Right ventricle myocardium superior (tissue), 1 donor: ENCODE measurements at places on chromosomes 1 and 21.

GRCh38 chr21:43884861-43885417 lies 19.9 kb downstream of the AGPAT3 start:
- no peak for DNase-seq

GRCh38 chr1:2542246-2542915 lies 12.3 kb upstream of the HES5 start:
- no peak for DNase-seq

GRCh38 chr1:55081188-55081904 lies 42.0 kb downstream of the PCSK9 start:
- no peak for DNase-seq

DNA sequence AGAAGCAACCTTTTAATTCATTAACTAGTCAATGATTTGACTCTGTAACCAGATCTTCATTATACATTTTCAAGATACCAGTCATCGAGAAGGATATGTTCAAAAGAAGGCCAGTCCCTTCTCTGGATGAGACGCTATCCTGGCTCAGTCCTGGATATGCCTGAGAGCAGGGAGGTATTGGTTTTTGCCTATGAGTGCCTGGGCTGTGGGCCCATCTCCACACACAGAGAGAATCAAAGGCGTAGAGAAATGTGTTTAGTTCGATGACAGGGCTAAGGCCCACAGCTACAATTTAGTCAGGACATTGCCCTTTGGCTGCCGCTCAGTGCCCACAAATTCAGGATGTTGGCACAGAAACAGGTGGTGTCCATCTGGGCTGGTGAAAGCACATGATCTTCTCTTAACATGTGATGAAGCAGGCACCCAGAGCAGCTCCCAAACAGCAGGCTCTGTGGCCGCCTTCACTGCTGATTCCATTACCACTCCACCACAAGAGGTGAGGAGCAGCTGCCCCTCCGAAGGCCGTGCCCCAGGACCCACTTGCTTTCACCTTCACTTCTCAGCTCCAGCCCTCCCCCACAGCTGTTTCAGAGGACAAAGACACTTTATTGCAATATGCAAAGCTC lies 24.7 kb downstream of the ACKR1 start:
- DNase-seq, result no peak

- no peak for DNase-seq
Measured at GRCh38 chr1:234913771-234914170, 214.9 kb downstream of the TOMM20 start.

DNA sequence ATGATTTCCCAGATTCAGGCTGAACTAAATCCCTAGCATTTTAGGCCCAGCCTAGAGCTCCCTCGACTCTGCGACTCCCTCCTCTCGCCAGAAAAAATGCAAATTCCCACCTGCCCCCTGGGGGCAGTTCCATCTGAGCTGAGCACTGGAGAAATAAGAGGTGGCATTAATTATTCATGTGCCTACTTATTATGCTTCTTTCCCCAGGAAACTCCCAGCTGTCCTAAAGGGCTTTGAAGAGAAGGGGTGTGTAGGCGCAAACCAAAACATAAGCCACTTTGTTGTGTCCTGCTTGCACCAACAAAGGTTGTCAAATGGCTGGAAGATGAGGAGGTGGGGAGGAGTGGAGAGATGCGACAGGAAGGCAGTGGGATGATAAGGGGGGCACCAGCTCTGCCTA lies 41.4 kb upstream of the GOLT1A start:
- DNase-seq, result no peak

GRCh38 chr1:238191170-238191569 lies 300.4 kb upstream of the ZP4 start:
- DNase-seq, result no peak

DNA sequence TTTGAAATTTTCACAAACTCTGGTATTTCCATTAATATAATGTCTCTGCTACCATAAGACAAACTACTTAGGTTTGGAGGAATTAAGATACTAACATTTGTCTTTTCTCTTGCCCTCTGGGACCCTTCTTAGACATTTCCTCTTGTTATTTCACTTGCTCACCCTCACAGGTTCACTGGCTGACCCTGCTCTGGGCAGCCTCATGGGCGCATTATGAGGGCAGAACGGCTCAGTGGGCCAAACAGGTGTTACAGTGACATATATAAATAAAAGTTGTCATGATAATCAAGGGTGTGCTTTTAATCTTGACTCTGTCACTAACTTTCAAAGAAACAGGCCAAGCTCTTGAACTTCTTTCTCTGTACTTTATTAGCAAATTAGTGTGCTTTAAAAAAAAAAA lies 46.5 kb downstream of the ZNHIT6 start:
- DNase-seq, result no peak

DNA sequence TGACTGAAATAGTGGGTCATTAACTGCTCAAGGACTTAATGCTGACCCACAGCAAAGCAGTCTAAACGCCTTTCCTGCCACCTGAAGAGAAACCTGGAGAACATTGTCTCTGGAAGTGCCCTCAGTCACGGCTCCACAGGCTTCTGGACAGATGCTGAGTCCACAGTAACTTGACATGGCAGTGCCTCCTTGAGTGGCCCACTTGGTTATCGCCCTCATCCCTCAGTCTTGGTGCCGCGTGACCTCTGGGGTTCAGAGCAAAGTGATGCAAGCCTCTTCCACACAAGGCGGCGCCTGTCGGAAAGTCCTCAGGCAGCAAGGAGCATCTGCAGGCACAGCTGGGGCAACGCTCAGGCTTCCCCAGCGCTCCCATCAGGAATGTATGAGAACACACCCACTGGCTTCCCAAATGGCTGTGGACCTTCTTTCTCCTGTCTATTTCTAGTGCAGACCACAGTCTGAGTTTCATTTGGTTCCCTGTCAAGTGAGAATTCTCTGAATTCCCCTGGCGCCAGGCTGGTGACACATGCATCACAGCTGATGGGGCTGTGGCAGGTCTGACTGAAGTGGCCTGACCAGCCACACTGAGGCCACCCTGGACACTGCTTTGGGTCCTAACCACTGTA lies 13.0 kb upstream of the ANGPTL7 start:
- DNase-seq, result peak; percentile 60

DNA sequence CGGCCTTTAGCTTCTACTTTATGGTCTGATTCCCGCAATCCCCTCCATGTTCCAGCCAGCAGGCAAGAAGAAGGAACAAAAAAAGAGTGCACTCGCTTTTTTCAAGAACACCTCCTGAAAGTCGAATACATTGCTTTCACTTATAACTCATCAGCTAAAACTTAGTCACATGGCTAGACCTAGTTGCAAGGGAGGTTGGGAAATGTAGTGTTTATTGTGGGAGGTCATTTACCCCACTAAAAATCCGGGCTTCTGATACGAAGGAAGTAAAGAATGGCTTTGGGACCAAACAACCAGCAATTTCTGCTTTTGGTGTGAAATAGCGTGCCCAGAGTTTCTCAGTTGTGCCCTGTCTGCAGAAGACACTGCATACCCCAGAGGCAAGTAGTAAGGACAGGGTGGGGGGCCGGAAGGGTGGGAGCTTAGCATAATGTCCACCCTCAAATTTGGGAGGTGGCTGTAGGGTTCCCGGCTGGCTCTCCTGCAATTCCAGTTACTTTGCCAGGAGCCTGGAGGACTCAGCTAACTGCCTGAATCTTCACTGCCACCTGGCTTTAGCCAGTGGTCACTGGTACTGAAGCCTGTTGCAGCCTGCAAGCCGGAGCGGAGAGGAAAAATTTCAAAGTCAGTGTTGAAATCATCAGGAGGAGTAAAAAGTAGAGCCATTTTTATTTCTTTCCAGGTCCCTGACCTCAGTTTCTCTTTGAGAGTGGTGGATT lies 57.7 kb upstream of the F3 start:
- DNase-seq, result no peak

DNA sequence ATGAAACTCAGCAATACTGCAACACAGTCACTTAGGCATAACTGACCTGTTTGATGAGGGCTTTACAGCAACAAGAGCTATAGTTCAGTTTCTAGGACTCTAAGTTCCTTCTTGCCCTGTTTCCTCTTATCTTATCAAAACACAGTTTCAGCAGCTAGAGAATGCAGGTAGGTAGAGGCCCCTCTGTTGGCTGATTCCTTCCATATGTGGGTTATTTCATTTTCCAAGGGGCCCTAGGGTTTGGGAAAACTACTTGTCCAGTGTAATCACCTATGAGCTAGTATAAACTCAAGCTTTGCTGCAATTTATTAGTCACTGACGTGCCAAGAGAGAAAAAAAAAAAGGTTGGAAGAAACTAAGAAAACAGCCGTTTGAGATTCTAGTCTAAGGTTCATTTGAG lies 607.7 kb upstream of the USP24 start:
- no peak for DNase-seq

DNA sequence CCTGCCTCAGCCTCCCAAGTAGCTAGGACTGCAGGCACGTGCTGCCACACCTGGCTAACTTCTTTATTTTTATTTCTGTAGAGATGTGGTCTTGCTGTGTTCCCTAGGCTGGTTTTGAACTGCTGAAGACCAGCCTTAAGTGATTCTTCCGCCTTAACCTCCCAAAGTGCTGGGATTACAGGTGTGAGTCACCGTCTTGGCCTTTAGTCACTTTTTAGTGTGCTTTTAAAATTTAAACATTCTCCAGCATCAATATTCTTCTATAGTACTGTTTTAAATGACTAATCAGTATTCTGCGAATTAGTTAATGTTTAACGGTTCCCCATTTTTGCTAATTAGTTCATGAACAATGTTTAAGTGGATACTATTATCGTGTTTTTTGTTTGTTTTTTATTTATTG lies 60.6 kb downstream of the DYRK1A start:
- no peak for DNase-seq

GRCh38 chr1:236530959-236531358 lies 7.2 kb downstream of the LGALS8 start:
- no peak for DNase-seq

GRCh38 chr1:42480921-42481320 lies 17.8 kb downstream of the CCDC30 start:
- DNase-seq, result no peak
